ENCODE measurements at places on chromosomes 11 and 22.

GRCh38 chr11:64146036-64146955 lies 19.6 kb downstream of the MACROD1 start:
- no peak for DNase-seq

DNA sequence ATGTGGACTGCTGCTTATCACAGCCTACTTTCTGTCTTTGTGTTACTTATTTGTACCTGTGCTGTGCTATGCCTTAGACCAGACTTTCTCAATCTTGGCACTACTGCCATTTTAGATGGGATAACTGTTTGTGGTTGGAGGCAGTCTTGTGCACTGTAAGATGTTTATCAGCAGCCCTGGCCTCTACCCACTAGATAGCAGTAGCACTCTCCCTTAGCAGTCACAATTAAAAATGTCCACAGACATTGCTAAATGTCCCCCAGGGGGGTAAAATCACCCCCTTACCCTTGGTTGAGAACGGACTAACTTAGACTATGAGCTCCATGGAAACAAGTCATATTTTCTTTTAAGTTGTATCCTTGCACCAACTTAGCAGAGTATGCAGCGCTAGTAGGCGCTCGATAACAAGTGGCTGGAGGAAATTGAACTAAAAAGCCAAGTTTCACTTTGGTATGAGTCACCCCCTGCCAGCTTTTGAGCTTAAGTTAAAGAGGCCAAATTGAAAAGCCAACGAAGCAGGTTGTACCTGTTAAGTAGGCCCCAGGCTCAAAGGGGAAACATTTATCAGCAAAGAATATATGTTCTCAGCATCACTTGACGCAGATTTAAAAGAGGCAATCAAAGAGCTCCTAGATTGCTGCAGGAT lies 304.8 kb upstream of the SORL1-AS1 start:
- no peak for DNase-seq

GRCh38 chr11:134063991-134064747 lies 4.7 kb upstream of the JAM3 start:
- no peak for DNase-seq

- DNase-seq: no peak
Measured at GRCh38 chr22:41596776-41597634, 7.4 kb upstream of the PMM1 start.

DNA sequence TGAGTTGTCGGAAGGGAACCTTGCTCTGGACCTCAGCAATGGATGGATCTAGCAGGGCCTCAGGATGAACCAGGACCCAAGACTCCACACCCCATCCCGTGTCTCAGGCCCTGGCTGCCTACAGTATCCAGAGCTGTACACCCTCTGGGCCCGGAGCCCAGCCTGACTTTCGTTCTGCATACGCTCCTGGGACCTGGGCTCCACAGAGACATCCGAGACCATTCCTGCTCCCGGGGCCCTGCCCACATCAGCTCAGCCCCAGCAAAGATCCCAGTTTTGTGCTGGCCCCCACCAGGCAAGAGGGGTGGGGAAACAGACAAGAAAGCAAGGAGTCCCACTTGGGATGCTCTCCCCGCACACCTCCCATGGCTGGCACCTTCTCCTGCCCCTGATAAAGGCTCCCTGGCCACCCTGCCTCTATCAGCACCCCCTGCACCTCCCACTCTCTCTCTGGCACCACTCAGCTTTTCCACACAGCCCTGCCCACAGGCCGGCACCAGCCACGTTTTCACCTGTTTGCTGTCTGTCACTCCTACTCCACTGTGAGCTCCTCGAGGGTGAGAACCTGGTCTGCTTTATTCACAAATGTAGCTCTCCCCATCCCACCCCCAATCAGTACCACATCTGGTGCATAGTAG lies 64.5 kb upstream of the TCF20 start:
- DNase-seq: no peak

DNA sequence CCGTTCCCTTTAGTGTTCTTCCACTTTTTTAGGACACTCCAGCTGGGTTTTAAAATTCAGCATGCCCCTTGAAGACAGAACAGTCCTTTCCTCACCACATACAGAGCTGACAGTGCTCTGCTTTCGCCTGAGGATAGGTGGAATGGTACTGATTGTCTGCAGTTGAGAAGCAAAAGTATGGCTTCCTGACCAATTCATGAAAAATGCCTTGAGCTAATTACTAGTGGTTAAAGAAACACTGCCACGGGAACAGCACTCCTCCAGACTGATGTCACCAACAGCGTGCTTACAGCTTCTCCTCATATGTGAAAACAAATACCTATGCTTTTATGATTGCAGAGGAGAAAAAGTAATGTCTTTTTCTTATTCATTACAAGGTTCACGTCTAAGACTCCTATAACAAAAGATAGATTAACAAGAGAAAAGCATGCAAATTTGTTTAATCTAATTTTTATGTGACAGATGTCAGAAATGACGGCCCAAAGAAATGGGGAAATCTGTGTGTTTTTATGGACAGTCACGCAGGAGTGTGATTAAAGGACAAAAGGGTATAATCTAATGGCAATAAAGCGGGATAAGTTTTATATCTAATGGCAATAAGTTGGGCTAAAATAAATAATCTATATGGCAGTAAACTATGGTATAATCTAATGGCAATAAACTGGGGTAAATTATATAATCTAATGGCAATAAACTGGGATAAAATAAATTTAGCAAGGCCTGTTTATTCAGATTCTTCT lies 123.4 kb upstream of the ARHGAP42 start:
- DNase-seq: no peak

- no peak for DNase-seq
Measured at GRCh38 chr11:9130297-9130696, 38.9 kb upstream of the SCUBE2 start.

- no peak for DNase-seq
Measured at GRCh38 chr22:31360029-31360428, 13.9 kb upstream of the PATZ1 start.

GRCh38 chr11:124747406-124748099 lies 4.5 kb downstream of the VSIG2 start:
- DNase-seq: no peak

DNA sequence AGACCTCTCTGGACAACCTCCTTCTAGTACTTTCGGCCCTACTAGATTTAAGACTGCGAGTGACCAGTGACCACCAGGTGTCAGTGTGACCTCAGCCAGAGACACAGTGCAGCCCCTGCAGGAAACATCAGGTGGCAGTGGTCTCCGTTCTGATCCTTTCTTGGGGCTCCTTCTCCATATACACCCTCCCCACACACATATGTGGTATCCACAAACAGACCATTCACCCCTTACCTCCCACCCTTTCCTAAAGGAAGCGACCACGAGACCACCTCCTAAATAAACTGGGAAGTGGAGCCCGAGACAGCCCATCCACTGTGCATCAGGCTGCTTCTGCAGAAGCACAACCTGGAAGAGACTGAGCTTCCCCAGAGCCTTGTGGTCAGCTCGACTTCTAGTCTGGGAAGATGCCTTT lies 38.5 kb upstream of the CYP2D6 start:
- DNase-seq: no peak

DNA sequence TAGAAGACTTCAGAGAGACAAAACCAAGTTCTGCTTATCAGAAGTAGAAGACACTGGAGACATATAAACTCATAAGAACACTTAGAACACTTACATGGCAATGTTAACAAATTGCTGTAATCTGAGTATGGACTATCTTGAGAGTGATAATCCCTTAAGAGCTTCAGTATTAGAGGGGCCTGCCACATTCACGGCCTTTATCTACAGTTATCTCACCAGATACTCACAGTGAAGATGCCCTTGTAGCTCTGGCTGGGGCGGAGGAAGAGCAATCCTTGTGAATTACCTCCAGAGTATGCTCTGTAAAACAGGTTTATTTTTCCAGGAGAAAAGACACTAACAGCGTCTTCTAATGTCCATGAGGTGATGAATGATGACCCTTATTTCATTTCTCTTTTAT lies 762.8 kb downstream of the FAM181B start:
- DNase-seq: no peak

DNA sequence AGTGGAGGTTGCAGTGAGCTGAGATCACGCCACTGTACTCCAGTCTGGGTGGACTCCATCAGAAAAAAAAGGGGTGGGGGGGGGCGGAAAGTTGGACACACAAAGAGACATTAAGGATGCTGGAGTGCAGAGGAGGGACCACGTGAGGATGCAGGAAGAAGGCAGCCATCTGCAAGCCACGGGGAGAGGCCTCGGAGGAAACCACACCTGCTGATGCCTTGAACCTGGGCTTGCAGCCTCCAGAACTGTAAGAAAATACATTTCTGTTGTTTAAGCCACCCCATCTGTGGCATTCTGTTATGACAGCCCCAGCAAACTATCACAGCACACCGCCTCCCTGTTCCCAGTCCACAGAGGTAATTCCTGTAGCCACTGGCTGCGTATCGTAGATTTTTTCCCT lies 9.2 kb upstream of the STIP1 start:
- no peak for DNase-seq

- DNase-seq: no peak
Measured at GRCh38 chr22:35777335-35777975, 59.8 kb downstream of the APOL5 start.

DNA sequence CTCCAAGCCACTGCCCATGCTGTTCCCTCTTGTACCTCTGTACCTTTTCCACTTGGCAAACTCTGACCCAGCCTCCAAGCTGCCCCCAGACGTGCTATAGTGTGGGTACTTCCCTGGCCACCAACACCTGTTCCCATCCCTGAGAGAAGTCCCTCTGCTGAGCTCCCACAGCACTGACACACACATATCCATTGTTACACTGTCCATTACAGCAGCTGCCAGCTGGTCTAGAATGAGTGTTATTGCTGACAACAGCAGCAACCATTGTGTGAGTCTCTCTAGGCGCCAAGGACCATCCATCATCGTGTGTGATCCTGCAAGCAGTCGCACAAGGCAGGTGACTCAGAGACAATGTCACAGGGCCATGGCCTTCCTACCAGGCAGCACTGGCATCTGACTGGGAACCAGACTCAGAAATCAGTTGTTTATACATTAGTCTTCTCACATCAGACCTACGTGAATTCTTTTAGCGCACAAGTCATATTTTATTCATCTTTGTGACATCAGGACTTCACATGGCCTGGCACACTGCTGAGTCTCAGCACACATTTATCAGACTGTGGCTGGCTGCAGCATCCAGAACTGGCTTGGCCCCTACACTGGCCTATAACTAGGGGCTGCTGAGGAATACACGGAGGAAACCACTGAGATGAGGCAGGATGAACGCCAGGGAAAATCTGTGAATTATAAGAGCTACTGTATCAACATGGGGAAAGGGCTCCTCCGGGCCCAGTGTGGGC lies 56.4 kb downstream of the SGSM3 start:
- DNase-seq: no peak

DNA sequence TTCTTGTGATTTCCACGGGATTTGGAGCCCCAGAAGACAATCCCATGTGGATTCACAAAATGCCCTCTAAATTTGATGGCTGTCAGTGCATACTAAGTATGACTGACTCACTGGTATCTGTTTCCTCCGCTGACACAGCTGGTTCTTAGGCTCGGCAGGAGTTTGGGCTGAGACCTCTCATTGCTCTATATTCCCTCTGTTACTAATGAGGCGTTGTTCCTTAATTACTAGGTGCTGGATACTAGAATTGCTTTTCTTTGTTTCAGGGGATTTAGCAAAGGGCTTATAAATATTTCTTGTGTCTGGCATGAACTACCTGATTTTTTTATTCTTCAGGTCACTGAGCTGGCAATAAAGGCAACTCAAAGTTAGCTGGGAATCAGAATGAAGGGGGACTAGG lies 53.2 kb upstream of the EHF start:
- no peak for DNase-seq

DNA sequence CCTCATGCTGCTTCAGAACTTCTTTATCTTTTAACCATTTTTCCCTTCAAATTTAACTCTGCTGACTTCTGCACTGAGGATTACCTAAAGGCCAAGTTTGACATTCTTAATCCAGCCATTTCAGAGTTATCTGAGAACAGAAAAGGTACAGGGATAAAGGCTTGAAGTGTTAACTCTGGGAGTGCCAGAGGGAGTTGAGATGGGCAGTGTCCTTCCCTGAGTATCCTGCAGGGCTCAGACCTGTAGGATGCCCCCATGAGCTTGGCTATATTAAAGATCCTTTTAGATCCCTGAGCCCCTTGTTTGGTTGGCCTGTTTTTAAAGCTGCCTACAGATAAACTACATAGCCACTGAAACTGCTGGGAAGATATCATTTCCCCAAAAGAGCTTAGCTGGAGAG lies 268.4 kb upstream of the KIRREL3 start:
- no peak for DNase-seq

- no peak for DNase-seq
Measured at GRCh38 chr11:131979364-131979763, 608.9 kb downstream of the NTM start.

GRCh38 chr11:13881226-13881905 lies 81.2 kb upstream of the SPON1 start:
- DNase-seq: no peak

- no peak for DNase-seq
Measured at GRCh38 chr22:17916226-17916889, 108.0 kb downstream of the MICAL3 start.

- DNase-seq: no peak
Measured at GRCh38 chr11:78783301-78783700, 208.6 kb upstream of the NARS2 start.

DNA sequence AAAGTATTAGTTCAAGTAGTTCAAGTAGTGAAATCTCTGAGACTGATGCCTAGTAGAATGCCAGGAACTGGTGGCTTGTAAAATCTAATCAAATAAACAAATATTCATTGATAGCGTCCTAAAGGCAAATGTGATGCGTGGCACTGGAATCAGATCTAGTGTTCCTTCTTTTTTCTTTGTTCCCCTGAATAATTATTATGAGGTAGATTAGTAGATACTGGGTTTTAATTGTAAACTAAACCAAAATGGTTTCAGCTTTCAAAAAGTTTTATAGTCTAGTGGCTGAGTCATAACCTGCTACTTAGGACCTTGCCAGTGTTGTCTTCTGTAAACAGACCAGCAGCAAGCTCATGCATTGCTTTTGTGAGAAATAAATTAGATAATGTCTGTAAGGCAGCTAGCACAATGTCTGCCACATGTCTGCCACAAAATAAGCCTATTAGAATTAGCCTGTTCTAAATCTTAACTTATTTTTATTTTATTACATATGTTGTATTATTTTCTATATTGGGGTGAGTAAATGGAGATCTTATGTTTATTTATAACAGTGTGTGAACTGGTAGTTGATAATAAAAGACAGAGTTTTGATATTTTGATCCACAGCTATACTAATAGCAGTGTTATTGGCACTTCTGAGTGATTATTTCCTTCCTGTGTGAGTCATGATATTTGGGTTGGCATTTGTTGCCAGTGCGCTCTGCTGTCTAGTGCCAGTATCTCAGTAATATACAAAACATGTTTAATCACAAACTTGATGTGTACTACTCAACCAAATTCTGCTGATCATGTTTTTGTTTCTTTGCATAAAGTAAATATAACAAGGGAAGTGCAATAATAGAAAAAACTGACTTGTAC lies 135.7 kb downstream of the TMEM135 start:
- no peak for DNase-seq
